M059J (cell line): ENCODE measurements at places on chromosomes 1 and 21. TPM values are rescaled to one million over a fixed set of nuclear protein-coding genes. Genes with fewer than 3 reads are reported as not detected.

Gene ST6GALNAC3
- total RNA-seq, result 0.05 TPM in 1 of 2 replicates, not detected in the other

Gene S100A16
- total RNA-seq, result 138 and 163 TPM in 2 replicates

Gene DFFA
- 24.7 and 36.6 TPM in 2 replicates for total RNA-seq

Gene CD5L
- total RNA-seq, result 0.10 TPM in 1 of 2 replicates, not detected in the other

Gene SELENBP1
- total RNA-seq, result 2.6 and 4.5 TPM in 2 replicates

Gene FCAMR
- total RNA-seq, result not detected in 2 replicates

Gene RGS16
- total RNA-seq, result not detected in 2 replicates

Gene RNU1-3
- total RNA-seq, result not detected in 2 replicates

Gene NECTIN4
- not detected in 2 replicates for total RNA-seq

Gene KLHDC9
- total RNA-seq, result 3.0 and 3.9 TPM in 2 replicates

Gene TRIM45
- 1.5 and 4.2 TPM in 2 replicates for total RNA-seq

Gene OR2L5
- not detected in 2 replicates for total RNA-seq

Gene SMG7
- 31.7 and 65.6 TPM in 2 replicates for total RNA-seq

Gene DISP3
- total RNA-seq, result 0.02 TPM in 1 of 2 replicates, not detected in the other

Gene REN
- total RNA-seq, result 0.25 and 2.2 TPM in 2 replicates

Gene CRB1
- total RNA-seq, result 0.07 TPM in 1 of 2 replicates, not detected in the other

Gene SLC2A5
- 4.2 and 7.1 TPM in 2 replicates for total RNA-seq

Gene FCRLB
- total RNA-seq, result 2.7 and 3.2 TPM in 2 replicates

Gene MPZL1
- total RNA-seq, result 79.3 and 110 TPM in 2 replicates

Gene AIM2
- 1.7 TPM in 1 of 2 replicates, not detected in the other for total RNA-seq

Gene OR2T29
- not detected in 2 replicates for total RNA-seq

Gene C1orf226
- 2.2 and 2.6 TPM in 2 replicates for total RNA-seq

Gene FAM110D
- not detected in 2 replicates for total RNA-seq

Gene MR1
- 42.5 and 47.5 TPM in 2 replicates for total RNA-seq

Gene KIFAP3
- 14.4 and 25.7 TPM in 2 replicates for total RNA-seq

Gene ACP6
- 5.0 and 10.0 TPM in 2 replicates for total RNA-seq

Gene GNG4
- total RNA-seq, result 0.32 and 0.52 TPM in 2 replicates

Gene PUM1
- total RNA-seq, result 38.6 and 60.2 TPM in 2 replicates

Gene AMPD1
- total RNA-seq, result not detected in 2 replicates

Gene SPRR4
- not detected in 2 replicates for total RNA-seq

Gene GJC2
- total RNA-seq, result 0.12 and 0.17 TPM in 2 replicates

Gene CFAP126
- total RNA-seq, result not detected in 2 replicates

Gene S100A7A
- not detected in 2 replicates for total RNA-seq

Gene LRRC53
- not detected in 2 replicates for total RNA-seq

Gene SGIP1
- 3.9 and 5.8 TPM in 2 replicates for total RNA-seq

Gene AHCTF1
- 24.2 and 37.4 TPM in 2 replicates for total RNA-seq

Gene ARHGAP30
- total RNA-seq, result 0.12 TPM in 1 of 2 replicates, not detected in the other

Gene GBP6
- 0.22 and 0.57 TPM in 2 replicates for total RNA-seq

Gene ID3
- total RNA-seq, result 909 and 1,078 TPM in 2 replicates

Gene PCSK9
- 1.7 and 3.0 TPM in 2 replicates for total RNA-seq

Gene OR2T2
- not detected in 2 replicates for total RNA-seq

Gene CELA3B
- total RNA-seq, result not detected in 2 replicates

Gene SLC41A1
- total RNA-seq, result 20.0 and 24.4 TPM in 2 replicates

Gene PRKAA2
- 2.0 and 3.4 TPM in 2 replicates for total RNA-seq

Gene TBX19
- total RNA-seq, result 0.54 and 1.1 TPM in 2 replicates

Gene S100A1
- total RNA-seq, result 0.42 TPM in 1 of 2 replicates, not detected in the other
